ENCODE measurements at places on chromosomes 4 and X. TPM values are rescaled to one million over a fixed set of nuclear protein-coding genes. Genes with fewer than 3 reads are reported as not detected.

The FATE1 gene
- total RNA-seq: not detected

The PABPC1L2B gene
- not detected for total RNA-seq

The KCTD8 gene
- not detected for total RNA-seq

The ACOT9 gene
- total RNA-seq: 42.4 TPM

The HSD17B13 gene
- total RNA-seq: not detected

The KDM5C gene
- total RNA-seq: 40.1 TPM

The PPP1R2C gene
- total RNA-seq: not detected

The FRAS1 gene
- 10.0 TPM for total RNA-seq

The NHSL2 gene
- 0.81 TPM for total RNA-seq

The FIP1L1 gene
- 43.9 TPM for total RNA-seq

The S100G gene
- not detected for total RNA-seq

The ETDB gene
- not detected for total RNA-seq

The ZNF711 gene
- total RNA-seq: 0.36 TPM

The TMPRSS11F gene
- total RNA-seq: not detected

The MAGEA10 gene
- not detected for total RNA-seq

The DNAAF6 gene
- not detected for total RNA-seq

The SPANXN4 gene
- not detected for total RNA-seq

The CCKAR gene
- not detected for total RNA-seq

The TMEM47 gene
- 42.6 TPM for total RNA-seq

The PNMA5 gene
- total RNA-seq: not detected

The PRKG2 gene
- 7.6 TPM for total RNA-seq

The HSFX2 gene
- 0.16 TPM for total RNA-seq

The SLC6A8 gene
- 48.6 TPM for total RNA-seq

All from cardiac atrium fibroblast (primary cell).